Stimulated activated CD4-positive, alpha-beta T cell treated with anti-CD3 and anti-CD28 coated beads, Interleukin-4, amount 100 ng/mL, for 4 hours (primary cell): ENCODE measurements at places on chromosomes 3 and 15.

DNA sequence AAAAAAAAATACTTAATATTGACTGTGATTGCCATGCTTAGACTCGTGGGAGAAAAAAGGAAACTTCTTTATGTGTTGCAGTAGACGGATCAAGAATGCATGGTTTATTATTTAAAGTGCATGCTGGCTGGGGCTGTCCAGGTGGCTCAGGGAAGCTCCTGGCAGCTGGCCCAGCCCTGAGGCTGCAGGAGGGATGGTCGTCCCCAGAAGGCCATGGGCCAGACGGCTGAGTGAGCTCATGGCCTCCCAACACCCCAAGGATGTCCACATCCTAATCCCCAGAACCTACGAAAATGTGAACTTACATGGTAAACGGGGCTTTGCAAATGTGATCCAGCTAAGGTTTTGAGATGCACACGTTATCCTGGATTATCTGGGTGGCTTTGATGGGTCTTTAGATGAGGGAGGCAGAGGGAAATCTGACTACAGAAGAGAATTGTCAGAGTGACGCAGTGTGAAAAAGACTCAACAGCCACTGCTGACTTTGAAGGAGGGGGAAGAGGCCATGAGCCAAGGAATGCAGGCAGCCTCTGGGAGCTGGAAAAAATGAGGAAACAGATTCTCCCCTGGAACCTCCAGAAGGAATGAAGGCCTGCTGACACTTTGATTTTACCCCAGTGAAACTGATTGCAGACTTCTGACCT lies 29.8 kb downstream of the ADAMTS17 start:
- DNase-seq = no peak

DNA sequence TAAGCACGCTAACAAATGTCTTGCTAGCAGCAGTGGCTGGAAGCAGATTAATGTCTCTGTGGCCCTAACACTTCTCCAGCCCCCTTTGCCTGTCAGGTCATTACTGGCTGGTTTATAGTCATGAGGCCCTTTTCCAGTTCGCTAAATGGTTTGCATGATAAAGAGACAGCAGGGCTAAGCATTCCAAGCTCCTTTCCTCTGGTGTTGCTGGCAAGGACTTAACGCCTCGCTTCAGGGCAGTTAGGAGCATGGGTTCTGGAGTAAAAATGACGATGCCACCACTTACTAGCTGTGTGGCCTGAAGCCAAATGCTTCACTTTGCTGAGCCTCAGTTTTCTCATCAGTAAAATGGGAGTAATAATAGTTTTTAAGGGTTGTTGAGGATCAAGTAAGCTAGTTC lies 185.9 kb downstream of the MEGF11 start:
- DNase-seq = no peak

GRCh38 chr3:132088291-132088690 lies 53.5 kb upstream of the CPNE4 start:
- no peak for DNase-seq

DNA sequence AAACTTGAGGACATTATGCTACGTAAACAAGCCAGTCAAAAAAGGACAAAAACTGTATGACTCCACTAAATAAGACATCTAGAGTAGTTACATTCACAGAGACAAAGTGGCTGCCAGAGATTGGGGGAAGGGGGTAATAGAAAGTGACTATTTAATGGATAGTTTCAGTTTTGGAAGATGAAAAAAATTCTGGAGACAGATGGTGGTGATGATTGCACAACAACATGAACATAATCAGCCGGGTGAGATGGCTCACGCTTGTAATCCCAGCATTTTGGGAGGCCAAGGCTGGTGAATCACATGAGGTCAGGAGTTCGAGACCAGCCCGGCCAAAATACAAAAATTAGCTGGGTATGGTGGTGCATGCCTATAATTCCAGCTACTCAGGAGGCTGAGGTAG lies 40.6 kb downstream of the DPP8 start:
- no peak for DNase-seq

DNA sequence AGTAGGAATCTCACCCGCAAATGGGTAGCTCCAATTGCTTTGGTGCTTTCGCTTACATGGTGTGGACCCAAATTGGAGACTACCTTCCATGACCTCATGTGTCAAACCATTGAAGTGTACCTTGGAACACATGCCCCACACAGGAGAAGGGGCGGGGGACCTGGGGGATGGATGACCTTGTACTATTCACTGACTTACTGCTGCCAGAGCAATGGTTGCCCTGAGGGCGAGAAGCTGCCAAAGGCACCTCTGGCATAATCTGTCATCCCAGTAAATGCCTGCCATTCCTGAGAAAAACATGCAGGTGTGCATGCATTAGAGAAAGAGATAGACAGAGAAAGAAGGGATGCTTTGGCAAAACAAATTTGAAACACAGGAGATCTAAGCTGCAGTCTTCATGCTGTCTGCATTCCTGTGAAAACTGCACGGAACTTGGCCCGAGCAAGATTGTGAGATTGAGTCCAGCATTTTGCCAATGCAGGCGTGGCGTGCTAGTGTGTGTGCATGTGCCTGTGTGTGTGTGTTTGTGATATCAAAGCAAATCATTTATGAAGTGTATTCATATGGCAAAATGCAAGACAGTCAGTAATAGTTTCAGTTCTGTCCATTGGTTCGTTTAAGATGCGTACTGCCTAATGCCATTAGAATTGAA lies 219.5 kb upstream of the MDFIC2 start:
- no peak for DNase-seq

DNA sequence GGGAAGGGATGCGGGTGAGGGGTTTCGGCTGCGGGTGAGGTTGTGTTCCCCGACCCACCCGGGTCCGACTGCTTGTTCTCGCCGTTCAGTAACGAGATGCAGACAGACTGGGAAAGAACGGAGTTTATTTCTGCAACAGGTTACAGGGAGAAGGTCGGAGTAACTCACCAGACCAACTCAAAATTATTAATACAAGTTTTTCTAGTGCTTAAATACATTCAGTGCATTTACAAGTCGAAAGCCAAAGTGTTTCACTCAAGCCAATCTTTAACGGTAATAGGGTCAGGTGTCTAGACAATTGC lies 492 bp upstream of the HIGD1A start:
- peak; percentile 3 for DNase-seq

GRCh38 chr3:24341668-24342067 lies 153.0 kb downstream of the THRB start:
- DNase-seq = no peak

DNA sequence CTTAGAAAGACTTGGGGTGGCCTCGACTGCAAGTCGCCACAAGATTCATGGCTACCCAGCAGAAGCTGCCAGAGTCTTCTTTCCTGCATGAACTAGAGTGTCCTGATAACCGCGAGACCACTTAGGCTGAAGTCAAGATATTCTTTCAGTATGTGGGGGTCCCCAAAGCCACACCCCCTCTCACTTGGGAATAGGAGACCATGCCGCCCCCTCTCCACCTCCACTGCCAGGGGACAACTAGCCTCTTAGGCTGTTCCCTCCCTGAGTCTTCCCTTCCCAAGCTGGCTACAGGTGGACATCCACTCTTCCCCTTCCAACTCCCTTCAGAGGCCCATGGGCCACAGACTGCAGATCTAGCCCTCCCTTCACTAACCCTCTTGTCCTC lies 1.3 kb upstream of the CCDC12 start:
- no peak for DNase-seq

GRCh38 chr3:143538577-143538981 lies 309.7 kb downstream of the SLC9A9 start:
- no peak for DNase-seq

GRCh38 chr3:57935539-57935938 lies 72.7 kb upstream of the FLNB start:
- no peak for DNase-seq

- no peak for DNase-seq
These were observed 45.4 kb upstream of the GOLM2 start for GRCh38 chr15:44243141-44243540.

DNA sequence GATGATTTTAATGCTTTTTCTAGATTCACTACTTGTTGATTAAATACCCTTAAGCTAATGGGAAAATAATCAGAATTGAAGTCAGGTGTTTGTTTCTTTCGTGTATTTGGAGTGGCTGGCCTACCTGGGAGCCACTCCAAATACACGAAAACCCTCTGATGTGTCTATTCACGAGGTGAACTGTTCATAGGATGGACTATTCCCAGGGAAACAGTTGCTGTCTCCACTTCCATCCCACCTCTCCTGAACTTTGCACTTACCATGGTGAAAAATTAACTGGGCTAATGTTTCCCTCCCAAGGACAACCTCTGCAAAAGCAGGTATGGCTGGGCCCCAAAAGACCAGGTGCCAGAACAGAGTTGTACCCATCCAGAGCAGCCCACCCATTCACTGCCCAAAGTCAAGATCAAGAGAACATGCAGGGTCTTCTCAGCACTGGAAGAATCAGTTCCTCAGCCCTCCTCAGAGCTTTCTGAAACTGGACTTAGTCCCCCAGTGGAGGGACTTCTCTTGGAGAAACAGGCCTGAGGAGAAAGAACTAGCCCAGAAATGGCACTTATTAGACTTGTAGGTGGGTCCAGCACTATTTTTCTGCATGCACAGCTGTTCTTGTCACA lies 2.9 kb upstream of the SMAD3 start:
- DNase-seq = no peak

DNA sequence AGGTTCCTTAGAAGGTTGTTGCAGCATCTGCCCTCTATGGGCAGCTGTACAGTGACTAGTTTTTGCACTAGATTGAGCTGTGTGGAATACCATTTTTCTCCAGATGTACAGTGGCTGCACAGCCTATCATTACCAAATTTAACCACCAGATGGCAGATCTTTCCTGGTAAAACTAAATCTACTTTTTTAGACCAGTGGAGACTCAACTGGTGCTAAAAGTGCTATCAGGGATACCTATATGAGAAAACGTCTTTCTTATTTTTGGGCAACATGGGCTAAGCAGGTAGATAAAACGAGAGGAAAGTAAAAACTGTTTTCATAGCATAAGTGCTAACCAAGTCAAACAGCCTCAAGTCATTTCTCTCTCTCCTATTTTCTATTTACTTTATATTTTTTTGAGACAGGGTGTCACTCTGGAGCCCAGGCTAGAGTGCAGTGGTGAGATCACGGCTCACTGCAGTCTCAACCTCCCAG lies 21.2 kb downstream of the IGSF10 start:
- no peak for DNase-seq

DNA sequence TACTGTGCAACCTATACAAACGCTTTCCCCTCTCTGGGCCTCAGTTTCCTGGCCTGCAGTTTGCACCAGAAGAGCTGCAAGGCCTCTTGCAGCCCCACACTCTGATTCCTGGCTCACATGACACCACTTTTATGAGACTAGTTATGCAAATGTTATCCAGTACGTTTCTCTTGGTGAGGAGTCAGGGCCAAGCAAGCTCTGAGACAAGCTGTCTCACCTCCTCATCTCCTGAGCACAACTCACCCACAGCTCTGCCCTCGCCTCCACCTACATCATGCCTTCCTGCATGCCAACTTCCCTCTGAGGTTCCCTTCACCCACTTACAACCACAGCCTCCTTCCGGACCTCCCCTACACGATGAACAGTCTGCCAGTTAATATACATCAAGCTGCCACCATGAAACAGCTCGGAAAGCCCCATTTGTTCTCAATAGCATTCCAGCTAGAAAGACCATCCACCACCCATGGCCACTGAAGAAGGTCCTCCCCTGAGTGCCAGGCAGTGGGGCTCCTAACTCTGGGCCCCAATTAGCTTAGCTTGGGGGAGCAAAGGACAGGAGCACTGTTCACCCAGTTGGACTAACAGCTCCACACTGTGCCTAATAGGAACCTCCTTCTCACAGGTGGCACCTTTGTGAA lies 25.0 kb downstream of the CRYGS start:
- DNase-seq = peak; percentile 83

DNA sequence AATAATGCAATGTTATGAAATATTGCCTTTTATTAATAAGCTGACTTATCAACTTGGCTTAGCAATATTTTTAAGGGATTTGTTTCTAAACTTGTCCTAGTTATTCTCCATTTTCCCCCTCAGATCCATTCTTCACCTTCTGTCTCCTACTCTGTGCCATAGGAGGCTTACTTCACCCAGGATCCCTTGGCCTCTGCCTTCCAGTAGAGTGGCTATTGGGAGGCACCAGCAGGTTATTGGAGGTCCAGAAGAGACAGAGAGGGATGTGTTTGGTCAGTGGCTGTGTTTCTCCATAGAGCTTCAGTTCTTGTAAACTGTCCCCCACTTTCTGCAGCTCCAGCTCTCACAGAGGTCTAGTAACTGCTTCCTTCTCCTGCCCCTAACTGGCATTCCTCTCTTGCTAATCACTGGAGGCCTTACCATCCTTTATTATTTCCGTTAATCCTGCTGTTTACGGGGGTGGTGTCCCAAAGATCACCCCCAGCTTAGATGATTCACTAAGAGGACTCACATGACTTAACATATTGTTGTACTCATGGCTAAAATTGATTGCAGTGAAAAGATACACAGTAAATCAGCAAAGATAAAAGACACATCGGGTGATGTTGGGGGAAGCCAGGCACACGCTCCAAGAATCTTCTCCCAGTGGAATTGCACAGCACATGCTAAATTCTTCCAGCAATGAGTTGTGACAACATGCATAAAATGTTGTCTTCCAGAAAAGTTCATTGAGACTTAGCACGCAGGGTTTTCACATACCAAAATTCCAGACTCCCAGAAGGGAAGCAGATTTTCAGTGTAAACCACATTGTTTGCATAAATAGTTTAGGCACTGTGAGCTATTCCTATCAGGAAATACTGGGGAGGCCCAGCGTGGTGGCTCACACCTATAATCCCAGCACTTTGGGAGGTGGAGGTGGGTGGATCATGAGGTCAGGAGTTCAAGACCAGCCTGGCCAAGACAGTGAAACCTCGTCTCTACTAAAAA lies 67.5 kb downstream of the RPL22L1 start:
- no peak for DNase-seq

DNA sequence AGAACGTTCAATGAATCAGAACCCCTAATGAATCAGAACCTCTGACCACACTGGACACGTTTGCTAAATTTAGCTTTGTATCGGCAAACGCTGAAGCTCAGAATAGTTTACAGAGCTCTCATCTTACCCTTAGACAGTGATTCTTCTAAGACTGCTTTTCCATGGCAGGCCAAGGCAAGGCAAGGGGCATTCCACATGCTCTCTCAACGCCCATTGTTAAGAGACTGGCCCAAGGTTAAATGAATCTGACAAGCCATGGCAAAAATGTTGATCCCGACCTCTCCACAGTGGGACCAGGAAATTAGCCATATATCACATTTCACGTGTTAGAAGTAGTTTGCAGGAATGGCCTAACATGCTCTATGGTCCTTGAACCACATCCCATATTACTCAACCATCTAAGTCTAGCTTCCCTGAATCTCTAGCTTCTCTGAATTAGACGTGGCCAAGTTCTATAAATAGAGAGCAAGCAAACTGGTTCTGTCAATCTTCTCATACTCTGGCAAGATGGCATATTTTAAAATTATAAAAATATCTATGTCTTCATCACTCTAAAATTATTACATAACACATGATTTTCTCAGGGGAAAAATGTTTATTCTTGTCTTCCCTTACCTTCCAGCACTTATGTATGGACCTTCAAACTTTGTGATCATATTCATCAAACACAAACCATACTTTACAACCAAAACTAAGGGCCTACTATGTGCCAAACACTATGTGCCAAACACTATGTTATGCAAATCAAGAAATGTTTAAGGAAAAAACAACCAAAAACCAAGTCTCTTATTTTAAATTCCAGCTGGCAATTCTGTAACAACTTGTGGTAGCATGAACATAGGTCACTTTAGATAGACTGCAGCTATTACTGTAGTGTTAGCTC lies 54.3 kb downstream of the AAGAB start:
- no peak for DNase-seq
